ENCODE measurements at places on chromosomes 12 and 14. TPM values are rescaled to one million over a fixed set of nuclear protein-coding genes. Genes with fewer than 3 reads are reported as not detected.

DNA sequence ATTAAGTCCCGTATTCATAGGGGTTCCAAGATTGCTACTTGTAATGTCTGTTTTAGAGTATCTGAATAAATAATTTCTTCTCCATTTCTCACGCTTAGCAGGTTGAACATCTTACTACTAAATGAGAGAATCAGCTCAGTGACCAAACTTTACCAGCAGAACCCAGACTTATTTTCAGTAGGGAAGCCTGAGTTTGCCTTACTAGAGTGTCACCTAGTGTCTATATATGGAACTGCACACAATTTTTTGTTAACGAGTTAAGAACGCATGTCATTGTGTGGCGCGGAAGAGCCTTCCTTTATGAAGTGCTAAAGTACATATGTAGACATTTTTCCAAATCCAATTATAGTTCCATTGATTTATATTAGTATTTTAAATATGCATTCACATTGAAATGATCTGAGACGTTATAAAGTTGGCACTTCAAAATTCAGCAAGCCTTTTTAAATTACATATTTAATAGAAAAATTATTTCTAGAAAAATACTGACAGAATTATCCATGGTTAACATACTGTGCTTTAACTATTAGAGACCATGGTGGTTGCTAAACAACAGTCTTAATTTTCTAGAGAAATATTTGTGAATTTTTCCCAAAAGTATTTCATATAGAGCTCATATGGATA lies 88.3 kb downstream of the RPS29 start:
- DNase-seq = no peak
- no peaks in the 10 kb centered on the region for H3K36me3 ChIP-seq
- no peaks in the 10 kb centered on the region for H3K27me3 ChIP-seq
- no peak overlapping the region for H3K27ac ChIP-seq

Gene PPP1R1A
- not detected for polyA plus RNA-seq

- no peaks in the 10 kb centered on the region for H3K27me3 ChIP-seq
- no peak for DNase-seq
- no peaks in the 10 kb centered on the region for H3K4me1 ChIP-seq
- no peaks in the 10 kb centered on the region for H3K36me3 ChIP-seq
- H3K27ac ChIP-seq = no peak overlapping the region
Measured at GRCh38 chr12:117367006-117367638, 5.7 kb upstream of the NOS1 start.

Gene SOAT2
- 0.31 TPM for polyA plus RNA-seq

- DNase-seq = no peak
- no peak overlapping the region for H3K27ac ChIP-seq
- H3K27me3 ChIP-seq = no peaks in the 10 kb centered on the region
- H3K4me1 ChIP-seq = no peaks in the 10 kb centered on the region
- H3K36me3 ChIP-seq = no peaks in the 10 kb centered on the region
- H3K4me3 ChIP-seq = no peak overlapping the region
Measured at GRCh38 chr12:19657732-19658130, 218.4 kb downstream of the AEBP2 start.

Gene ANKRD33
- polyA plus RNA-seq = not detected
